ENCODE measurements at places on chromosomes 2 and 18. TPM values are rescaled to one million over a fixed set of nuclear protein-coding genes. Genes with fewer than 3 reads are reported as not detected.

The KCNS3 gene
- total RNA-seq = 8.2 TPM

The PCARE gene
- not detected for total RNA-seq

The ZNF892 gene
- 18.0 TPM for total RNA-seq

The SFT2D3 gene
- 13.7 TPM for total RNA-seq

The SPEG gene
- total RNA-seq = 15.1 TPM

The ZNF521 gene
- total RNA-seq = 39.1 TPM

The POMC gene
- 6.5 TPM for total RNA-seq

The GPBAR1 gene
- 9.7 TPM for total RNA-seq

DNA sequence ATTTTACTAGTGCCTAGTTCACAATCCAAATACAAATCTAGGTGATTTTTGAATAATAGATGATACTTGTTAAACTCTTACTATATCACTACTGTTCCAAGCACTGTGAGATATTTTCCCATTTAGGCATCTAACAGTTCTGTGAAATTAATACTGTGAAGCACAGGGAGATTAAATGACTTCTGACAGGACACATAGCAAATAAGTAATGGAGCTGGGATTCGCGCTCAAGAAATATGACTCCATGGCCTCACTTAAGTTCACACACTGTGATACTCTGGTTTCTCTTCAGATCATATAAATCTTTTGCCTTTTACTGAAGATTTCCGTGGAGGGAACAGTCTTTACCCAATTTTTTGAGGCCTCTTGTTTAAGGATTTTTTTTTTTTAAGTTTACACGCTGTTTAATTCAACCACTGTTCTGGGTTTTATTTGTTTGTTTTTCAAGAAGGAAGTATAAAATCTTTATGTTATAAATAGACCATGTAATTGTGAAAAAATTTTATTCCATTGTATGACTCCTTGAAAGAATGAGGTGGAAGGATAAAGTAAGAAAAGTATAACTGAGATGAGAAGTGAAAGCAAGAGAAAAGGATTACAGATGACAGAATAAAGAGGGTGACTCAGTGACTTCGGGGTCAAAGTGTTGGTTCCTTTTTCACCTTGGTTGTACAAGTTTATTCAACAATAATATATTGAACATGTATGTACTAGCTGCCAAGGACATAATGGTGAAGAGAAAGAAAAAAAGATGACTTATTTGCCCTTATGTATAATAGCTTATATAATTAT, 30.2 kb downstream of the RBM45 start:
- no peak overlapping the region for H3K27ac ChIP-seq
- H3K4me3 ChIP-seq = no peak overlapping the region
- no peaks in the 10 kb centered on the region for H3K36me3 ChIP-seq
- DNase-seq = no peak

DNA sequence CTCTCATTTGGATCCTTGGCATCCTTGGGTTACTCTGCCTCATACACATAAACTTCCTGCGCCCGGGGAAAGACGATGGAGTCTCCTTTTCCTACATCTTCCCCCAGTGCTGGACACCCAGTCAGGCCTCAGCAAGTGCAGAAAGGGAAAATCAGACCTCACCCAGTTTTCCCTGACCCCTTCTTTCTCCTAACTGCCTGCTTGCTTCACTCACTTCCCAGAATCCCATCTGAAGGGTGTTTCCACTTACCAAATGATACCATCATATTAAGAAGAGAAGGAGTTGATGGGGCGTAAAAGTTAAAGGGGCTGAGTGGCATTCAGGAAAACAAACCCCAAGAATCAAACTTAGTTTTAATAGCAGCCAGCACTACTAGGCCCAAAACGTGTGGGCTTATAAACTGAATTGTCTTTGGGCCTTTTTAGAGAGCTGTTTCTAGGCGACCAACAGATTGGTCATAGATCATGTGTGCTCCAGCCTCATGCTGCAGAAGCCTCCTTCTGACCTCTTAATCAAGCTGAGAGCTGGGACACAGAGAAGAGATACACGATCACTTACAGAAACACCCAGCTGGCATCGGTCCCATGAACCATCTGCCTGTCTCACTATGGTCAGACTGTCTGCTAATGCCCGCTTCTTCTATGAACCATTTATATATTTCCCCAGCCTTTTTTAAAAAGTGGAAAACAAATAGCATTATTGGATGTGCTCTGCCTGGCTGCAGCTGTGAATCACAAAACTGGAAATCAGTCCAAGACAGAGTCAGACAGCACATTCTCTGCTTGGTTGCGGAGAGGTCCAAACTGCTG, 165.7 kb upstream of the SLC14A2 start:
- no peaks in the 10 kb centered on the region for H3K27me3 ChIP-seq
- no peak for DNase-seq
- no peak overlapping the region for H3K27ac ChIP-seq

DNA sequence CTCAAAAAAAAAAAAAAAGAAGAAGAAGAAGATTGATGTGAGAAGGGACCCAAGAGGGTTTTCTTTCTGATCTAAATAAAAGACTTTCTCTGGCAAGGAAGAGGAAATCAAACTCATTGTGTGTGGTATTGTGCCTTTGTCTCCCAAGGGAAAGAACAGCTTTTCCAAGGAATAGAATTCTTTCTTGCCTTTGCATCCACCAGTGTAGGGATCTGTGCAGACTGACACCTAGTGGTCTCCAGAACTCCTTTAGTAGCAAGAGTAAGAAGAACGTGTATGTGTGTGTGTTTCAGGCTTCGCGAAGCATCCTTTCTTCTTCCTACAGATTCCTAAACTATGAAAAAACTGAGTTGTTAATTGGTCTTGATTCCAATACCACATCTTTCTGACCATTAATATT, 33.5 kb upstream of the CRIM1 start:
- H3K4me3 ChIP-seq = no peak overlapping the region
- no peak for DNase-seq
- no peaks in the 10 kb centered on the region for H3K27me3 ChIP-seq
- H3K36me3 ChIP-seq = peaks cover 2% of the 10 kb centered on the region
- H3K27ac ChIP-seq = no peak overlapping the region
- no peaks in the 10 kb centered on the region for H3K4me1 ChIP-seq

GRCh38 chr2:54629914-54630857, 93.3 kb upstream of the EML6 start:
- peak overlapping the region; percentile 84 for H3K27ac ChIP-seq
- H3K27me3 ChIP-seq = no peaks in the 10 kb centered on the region
- H3K36me3 ChIP-seq = peaks cover 41% of the 10 kb centered on the region
- peaks cover 4% of the 10 kb centered on the region for H3K4me1 ChIP-seq

GRCh38 chr2:229714736-229715541, 584 bp upstream of the DNER start:
- no peak overlapping the region for H3K27ac ChIP-seq
- no peaks in the 10 kb centered on the region for H3K36me3 ChIP-seq
- H3K4me3 ChIP-seq = peak overlapping the region; percentile 41
- peaks cover 82% of the 10 kb centered on the region for H3K27me3 ChIP-seq
- H3K4me1 ChIP-seq = peaks cover 4% of the 10 kb centered on the region
